Renal cortex interstitium (tissue), 15 donors: ENCODE measurements at places on chromosomes 3 and 15. TPM values are rescaled to one million over a fixed set of nuclear protein-coding genes. Genes with fewer than 3 reads are reported as not detected.

GRCh38 chr3:176992565-176992964 lies 204.7 kb downstream of the TBL1XR1 start:
- DNase-seq, result no peak

GRCh38 chr15:26562336-26562735 lies 210.5 kb downstream of the GABRB3 start:
- DNase-seq, result no peak

DNA sequence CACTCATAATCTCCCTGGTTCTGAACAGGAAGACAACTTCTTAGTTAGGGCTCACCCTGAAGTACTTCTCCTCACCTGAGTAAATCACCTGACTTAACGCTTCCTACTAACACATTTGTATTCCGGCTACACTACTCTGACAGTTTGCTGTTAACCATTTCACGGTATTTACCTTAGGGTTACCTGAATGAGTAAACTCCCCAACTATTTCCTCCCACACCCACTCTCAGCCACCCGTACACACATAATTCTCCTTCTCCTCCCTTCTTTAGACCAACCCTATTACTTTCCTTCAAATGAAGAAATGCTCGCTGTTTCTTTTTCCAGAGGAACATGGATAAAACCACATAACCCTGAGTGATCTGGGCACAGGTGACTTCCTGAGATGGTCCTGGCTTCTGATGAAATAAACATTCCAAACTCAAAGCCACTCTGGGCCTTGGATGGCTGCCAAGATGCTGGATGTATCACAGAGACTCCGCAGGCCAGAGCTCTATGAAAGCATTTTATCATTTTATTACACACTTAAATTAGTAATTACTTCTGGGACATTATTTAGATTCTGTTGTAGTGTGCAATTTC lies 183.6 kb upstream of the ATP11B start:
- no peak for DNase-seq

GRCh38 chr15:40815042-40815698 lies 7.9 kb upstream of the DNAJC17 start:
- no peak for DNase-seq

- no peak for DNase-seq
Observed at GRCh38 chr3:45765958-45766357, 30.4 kb downstream of the SLC6A20 start.

DNA sequence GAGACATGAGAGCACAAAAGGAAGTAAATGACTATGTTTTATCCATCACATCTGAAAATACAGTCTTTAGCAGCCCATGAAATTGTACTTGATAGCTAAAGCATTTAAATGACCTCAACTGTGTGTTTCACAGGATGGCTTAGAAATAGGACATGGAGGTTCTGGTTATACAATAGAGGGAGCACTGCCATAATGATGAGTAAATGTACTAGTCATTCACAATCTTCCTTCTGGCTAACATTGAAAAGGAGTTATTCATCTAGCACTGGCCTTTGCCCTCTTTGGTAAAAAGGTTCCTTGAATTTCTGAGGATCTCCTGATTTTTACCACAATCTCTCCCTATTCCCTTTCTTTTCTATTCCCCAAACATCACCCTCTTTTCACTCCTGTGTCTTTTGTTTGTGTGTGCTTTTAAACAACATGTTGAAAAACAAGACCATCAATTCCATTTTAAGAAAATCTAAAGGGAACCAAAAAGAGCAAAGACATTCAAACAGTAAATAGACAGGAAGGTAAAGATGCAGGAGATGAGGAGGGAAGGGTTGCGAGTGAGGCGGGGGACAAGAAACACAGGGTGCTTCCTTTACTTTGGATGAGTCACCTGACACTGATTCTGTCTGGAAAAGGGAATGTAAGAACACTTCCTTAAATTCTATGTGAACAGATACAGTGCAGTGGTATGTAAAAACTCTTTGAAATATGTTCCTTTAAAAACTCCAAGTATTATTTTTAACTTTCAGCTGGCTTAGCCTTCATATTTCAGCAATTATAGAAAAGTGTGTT lies 619.0 kb downstream of the MECOM start:
- no peak for DNase-seq

GRCh38 chr3:42120866-42121265 lies 29.7 kb downstream of the TRAK1 start:
- DNase-seq, result no peak

DNA sequence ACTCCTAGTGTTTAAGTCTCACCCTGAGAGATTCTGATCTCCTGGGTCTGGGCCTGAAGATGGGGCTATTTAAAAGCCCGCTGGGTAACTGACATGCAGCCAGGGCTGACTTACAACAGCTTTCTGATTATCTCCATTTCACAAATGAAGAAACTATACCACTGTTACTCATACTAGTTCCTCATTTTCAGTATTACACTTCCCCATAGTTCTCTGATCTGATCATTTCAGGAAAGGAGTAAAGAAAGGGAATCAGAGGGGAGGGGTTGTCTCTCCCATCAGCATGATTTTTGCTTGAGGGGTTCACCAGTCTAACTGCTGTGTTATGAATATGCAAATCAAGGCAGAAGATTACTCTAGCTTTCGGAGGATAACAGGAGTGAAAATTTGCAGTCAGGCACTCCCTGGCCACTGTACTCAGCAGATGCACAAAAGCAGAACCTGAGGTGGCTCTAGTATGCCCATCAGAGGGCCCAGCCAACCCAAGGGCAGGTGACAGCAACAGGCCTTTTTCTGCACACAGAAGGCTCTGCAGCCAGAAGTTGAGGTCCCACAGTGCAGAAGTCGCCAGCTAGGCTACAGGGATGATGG lies 59.4 kb downstream of the DAPK2 start:
- no peak for DNase-seq

GRCh38 chr3:134623615-134624245 lies 27.1 kb downstream of the KY start:
- DNase-seq, result no peak

DNA sequence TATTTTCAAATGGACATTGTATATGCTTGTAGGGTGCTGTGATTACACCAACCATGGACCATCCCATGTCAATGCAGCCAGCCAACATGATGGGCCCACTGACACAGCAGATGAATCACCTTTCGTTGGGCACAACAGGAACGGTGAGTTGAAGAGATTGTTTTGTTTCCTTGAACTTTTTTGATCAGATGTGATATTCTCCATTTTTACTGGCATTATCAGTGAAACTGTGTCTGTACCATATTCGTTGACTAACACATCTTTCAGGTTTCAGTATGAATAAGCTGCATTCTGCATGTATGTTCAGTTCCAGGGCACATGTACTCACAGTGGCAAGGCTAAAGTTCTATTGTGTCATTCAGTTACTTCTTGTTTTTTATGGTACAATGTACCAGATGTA lies 655.2 kb downstream of the RBMS3 start:
- DNase-seq, result no peak

DNA sequence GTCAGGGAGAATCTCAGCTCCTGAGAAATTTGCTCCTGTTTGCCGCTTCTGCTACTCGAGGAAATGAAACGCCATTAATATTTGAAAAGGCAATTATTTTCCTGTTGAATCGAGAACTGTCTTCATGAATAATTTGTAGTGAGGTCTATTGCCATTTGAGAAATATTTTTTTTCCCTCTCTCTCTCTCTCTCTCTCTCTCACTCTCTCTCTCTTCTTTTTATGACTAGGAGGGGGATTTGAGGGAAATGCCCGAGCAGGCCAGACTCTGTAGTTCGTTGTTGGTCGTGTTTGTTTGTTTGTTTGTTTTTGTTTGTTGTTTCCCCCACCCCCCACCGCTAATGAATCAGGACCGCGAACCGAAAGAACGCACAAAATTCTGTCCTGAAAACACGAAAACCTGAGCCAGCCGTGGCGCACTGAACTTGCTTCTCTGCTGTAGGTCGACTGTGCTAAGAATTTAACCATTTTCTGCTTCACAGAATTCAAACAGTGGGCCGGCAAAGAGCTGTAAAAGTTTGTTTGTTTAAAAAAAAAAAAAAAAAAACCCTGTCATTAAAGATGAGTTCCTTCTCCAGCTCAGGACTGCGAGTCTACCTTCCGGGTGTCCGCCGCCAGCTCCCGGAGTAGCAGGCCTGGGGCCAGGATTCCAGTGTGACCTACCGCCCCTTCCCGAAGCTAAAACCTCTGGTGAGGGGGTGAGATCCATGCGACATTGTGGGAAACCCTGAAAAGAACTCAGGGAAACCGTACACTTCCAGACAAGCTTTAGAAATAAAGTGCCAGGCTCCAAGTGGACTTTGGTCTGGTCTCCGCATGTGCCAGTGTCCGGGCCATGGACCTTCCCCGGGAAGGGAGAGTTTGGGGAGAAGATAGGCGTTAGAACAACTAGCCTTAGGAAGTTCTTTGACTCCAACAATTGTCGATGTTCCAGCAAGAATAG lies 12.1 kb downstream of the ZIC4 start:
- no peak for DNase-seq

- DNase-seq, result no peak
Observed at GRCh38 chr15:45111390-45112142, 2.4 kb downstream of the DUOX2 start.

GRCh38 chr3:82259994-82260393 lies 498.5 kb upstream of the GBE1 start:
- no peak for DNase-seq

DNA sequence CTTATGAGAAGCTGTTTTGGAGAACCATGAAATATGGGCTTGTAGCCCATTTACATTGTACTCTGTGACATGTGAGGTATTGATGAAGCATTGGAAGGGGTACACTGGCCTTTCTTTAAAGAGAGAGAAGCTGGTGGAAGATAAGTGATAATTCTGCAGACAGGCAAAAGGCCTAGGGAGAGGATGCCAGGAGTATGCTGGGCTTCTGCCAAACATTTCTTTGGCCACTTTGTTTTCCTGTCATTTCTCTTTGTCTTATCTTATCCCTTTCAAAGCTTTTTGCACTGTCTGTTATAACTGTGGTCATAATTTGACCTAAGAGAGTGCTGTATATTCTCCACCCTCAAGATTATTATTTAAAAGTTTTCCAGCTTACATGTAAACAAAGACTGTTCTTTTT lies 109.6 kb upstream of the SEMA6D start:
- no peak for DNase-seq

Gene CLPX
- 73.0 TPM for polyA plus RNA-seq

Gene WDR72
- polyA plus RNA-seq, result 59.2 TPM

Gene C3orf52
- 5.9 TPM for polyA plus RNA-seq

Gene AGTR1
- polyA plus RNA-seq, result 27.4 TPM

Gene XPC
- polyA plus RNA-seq, result 42.7 TPM

Gene SOX14
- polyA plus RNA-seq, result not detected

Gene MYLK
- 143 TPM for polyA plus RNA-seq

Gene GLDN
- 0.07 TPM for polyA plus RNA-seq
